T-helper 1 cell (primary cell): ENCODE measurements at places on chromosomes 2 and 18.

GRCh38 chr18:3441290-3441689 lies 8.7 kb upstream of the TGIF1 start:
- DNase-seq, result no peak

- DNase-seq, result no peak
Measured at GRCh38 chr18:44819944-44820510, 139.3 kb downstream of the SETBP1 start.

GRCh38 chr18:38421021-38421420 lies 855.4 kb upstream of the CELF4 start:
- no peak for DNase-seq

- DNase-seq, result no peak
Measured at GRCh38 chr2:9095226-9095625, 91.7 kb upstream of the MBOAT2 start.

DNA sequence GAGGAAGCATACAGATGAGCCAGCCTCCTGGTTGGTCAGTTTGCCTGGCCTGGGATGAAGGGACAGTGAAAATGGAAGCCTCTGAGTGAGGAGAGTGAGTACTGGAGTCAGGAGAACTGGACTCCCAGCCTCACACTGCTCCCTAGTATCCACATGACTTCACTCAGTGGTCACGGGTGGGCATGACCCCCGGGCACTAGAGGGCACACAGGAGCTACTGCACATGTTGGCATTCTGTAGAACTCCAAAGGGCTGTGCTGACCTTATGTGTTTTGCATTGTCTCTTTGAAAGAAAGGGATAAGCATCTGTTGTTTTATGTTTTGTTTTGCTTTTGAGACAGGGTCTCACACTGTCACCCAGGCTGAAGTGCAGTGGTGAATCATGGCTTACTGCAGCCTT lies 23.7 kb downstream of the NCAPH start:
- no peak for DNase-seq

GRCh38 chr2:136019306-136019705 lies 33.9 kb upstream of the DARS1 start:
- DNase-seq, result no peak

GRCh38 chr18:38575648-38576047 lies 1010.0 kb upstream of the CELF4 start:
- DNase-seq, result no peak

DNA sequence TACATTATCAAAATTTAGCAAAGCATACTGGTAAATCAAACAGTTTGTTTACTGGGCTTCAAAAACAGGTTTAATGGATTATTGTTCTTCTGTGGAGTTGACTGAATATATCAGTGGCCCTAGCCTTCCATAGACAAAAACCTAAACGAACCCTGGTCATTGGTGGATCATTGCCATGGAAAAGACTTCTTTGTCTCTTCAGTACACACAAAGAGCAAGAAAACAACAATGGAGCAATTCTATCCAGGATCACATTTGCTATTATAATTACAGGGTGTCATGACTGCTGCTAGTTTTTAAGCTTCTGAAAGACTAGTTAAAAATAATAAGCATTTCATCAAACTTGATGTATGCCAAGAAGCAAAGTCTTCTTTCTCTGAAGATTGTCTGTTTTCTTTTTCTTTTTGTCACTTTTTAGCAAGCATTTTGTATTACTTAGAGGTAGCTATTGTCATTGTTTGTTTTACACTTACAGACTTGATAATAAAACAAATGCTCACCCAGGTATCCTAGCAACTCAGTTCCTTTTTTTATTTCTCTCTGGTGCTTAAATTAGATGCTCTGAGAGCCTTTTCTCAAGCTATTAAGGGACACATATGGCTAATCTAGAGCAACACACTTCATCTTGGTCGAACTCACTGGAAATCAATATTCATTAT lies 1228.7 kb upstream of the DDX18 start:
- no peak for DNase-seq

- DNase-seq, result no peak
Measured at GRCh38 chr2:67313536-67313935, 83.6 kb upstream of the ETAA1 start.

DNA sequence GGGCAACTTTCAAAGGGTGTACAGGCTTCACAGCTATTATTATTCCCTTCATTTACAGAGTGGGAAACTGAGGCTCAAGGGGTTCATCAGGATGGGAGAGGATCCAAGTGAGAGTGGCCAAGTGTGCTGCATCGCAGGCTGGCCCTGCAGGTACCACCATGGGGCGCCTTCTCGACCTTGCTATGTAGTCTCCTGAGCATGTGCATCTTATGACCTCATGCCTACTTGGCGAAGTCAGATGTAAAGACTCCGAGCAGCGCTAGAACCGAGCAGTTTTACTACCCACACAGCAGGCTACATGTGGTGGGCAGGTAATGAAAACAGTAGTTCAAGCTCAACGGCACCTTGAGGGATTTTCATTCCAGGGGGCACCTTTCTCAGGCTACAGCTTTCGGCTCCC lies 42.0 kb downstream of the TFCP2L1 start:
- DNase-seq, result no peak

DNA sequence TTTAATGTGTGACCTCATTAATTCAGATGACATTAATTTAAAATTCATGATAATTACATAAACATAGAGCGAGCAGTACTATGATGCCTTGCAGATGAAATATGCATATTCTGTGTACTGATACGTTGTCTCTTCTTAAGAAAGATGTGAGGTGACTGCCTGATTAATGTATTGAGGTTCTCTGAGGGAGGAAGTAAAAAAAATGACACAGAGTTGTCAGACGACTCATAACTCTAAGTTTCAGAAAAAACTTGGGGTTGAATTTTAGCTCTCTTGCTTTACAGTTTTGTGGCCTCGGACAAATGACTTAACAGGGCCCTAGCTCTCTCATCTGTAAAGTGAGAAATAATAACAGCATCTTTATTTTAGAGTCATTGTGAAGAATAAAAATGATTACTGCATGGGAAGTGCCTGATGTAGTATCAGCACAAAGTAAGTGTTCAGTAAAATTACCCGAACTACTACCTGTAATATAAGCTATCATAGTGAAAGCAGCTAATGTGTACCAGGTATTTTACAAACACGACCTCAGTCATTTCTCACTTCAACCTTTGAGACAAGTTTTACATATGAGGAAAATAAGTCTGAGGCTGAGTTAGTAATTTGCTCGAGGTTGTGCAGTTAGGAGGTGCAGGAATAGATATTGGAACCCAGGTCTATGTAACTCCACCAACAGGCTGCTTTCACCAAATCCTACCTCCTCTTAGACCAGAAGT lies 65.3 kb downstream of the ALK start:
- DNase-seq, result no peak

DNA sequence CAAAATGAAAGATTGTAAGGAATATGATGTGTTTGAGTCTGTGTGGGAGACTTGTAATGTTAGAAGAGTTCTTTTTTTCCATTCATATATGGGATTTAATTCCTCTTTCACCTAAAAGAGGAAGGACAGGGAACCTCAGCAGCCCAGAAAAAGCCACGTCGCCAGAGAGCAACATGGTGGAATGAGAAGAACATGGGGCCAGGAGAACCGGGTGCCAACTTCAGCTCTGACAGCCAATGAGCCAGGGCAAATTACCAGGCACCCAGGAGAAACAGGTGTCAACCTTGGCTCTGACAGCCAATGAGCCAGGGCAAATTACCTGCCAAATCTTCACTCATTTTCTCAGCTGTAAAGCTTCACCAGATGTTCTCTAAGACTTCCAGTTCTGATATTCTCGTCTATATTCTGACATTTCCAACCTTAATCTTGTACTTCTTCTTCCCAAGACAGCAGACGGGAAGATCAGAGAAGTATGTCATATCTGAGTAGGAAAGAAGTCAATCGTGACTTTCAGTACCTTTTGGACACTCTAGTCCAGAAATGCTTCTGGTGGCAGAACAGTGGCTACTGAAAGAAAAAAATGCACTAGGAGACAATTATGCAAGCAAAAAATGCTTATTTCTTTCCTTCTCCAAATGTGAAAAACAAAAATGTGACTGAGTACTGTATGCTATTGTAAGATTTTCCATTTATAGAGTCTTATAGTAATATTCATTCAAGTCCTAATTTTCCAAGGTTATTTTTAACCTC lies 79.2 kb upstream of the COL5A2 start:
- DNase-seq, result no peak

GRCh38 chr2:126852361-126852760 lies 46.3 kb upstream of the TEX51 start:
- no peak for DNase-seq

- no peak for DNase-seq
Measured at GRCh38 chr18:54532962-54533361, 58.1 kb upstream of the DYNAP start.

DNA sequence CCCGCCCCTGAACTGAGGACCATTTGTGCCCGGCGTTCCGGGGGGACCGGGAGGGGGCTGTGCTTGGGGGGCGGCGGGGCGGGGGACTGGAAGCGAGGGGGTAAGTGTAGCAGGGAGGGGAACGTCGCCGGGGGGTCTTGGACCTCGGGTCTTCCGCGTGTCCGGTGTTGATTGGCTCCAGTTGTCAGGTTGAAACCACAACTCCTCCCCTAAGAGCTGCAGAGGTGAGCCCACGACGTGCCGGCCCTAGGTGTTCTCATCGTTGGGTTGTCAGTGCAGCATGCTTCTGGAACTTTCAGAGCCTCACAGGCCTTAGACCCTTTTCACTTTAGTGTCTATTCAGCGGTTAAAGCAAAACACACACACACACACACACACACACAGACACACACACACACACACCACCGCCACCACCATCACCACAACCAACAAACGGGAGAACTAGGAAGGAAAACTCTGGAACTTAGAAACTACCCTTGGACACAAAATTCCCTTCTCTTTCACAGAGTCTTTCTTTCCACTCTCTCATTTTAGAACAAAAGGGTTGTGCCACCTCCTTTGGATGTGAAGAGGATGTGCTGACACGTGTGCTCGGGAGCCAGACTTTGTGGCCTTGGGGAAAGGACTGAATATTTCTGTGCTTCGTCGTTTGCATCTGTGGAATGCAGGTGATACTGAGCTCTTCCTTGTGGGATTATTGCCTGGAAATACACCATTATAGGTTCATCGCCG lies 6.7 kb upstream of the DLX2 start:
- no peak for DNase-seq

DNA sequence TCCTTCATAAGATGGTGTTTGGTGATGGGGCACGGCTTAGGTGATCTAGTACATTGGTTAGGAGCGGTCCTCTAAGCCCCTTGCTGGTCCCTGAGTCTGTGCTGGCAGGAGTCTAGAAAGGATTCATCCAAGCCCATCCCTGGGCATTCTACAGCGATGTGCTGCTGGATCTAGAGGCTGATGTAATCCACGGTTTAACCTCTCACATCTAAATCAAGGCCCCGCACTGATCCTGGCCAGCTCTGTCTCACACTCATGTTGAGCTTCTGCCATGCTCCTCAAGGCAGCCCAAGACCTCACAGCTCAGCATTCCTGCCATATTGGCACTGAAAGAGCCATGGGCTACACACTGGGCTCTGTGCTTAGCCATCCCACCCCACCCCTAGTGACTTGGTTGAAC lies 664.8 kb downstream of the STK39 start:
- no peak for DNase-seq

DNA sequence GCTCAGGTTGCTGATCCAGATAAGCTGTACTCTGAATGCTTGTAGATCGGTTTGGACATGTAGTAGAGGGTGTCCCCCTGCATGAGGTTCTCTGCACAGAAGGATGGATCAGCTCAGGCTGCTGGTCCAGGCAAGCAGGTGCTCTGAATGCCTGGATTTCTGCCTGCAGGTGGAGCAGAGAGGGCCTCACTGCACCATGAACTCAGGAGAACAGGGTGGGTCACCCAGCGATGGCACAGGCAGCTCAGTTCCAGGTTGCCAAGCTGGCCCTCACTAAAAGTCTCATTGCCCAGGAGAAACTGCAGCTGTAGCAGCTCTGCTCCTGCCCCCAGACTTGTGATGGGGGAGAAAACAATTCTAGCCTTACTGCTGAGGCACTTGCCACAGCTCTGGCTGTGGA lies 491.8 kb downstream of the XIRP2 start:
- no peak for DNase-seq

- no peak for DNase-seq
Measured at GRCh38 chr2:222568865-222569264, 87.0 kb downstream of the FARSB start.

DNA sequence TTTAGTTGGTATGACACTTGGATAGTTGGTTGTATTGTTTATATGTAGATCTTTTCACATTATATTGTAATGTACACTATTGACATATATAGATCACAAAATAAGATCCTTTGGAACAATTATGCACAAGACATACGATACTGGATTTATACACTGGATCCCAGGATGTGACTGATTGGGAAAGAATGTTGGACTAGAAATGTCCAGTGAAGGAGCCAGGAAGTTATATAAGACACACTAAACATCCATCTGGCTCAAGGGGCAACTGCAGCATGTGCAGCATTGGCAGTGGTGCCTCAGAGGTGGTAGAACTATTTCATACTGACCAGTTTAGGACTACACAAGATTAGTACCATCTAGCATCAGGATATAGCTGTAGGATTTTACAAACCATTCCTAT lies 104.9 kb downstream of the TRABD2A start:
- no peak for DNase-seq

DNA sequence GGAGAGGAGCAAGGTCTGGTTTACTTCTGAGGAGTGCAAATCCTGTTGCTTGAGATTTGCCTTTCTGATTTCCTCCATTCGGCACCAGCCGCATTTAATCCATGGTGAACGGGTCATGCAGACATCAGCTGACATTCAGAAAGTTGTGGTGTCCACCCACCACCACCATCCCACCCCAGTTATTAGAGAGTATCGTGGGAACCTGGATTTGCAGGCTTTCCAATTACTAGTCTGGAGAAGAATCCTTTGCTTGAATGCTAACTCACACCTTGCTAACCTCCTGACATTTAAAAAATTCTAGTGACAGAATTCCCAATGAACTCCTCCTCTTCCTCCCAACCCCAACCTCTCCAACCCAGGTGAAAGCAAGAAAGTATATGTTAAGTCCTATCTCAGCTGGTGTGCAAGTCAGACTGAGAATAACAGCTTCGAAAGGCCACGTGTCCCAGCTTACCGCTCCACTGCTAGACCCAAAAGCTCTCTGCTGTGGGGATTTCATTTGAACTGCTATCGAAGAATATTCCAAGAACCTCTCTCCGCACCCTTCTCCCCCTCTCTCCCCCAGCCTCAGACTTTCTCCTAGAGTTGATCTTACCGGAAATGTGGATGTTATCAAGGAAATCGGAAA lies 17.7 kb downstream of the BCL11A start:
- DNase-seq, result no peak

DNA sequence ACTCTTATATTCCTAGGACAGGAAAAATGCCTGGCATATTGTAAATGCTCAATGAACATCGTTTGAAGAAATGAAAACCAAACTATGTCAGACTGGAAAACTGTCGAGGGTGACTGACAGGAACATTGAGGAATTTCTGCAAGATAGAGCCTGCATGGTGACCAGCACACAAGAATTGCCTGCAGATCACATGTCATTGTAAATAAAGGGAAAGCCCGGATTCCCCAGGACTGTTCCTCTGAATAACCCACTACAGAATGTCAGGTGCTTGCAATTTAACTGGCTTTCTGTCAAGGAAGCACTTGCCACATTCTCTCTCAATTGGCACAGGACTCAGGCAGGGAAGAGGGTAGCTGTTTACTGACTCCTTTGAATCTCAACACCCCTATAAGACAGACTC lies 129.0 kb upstream of the REG3G start:
- no peak for DNase-seq

- DNase-seq, result no peak
Measured at GRCh38 chr2:175709248-175709647, 292.8 kb downstream of the LNPK start.
